Stimulated activated CD4-positive, alpha-beta T cell treated with anti-CD3 and anti-CD28 coated beads, Interleukin-2, amount 100 ng/mL, for 24 hours (primary cell): ENCODE measurements at places on chromosomes 6 and 20.

DNA sequence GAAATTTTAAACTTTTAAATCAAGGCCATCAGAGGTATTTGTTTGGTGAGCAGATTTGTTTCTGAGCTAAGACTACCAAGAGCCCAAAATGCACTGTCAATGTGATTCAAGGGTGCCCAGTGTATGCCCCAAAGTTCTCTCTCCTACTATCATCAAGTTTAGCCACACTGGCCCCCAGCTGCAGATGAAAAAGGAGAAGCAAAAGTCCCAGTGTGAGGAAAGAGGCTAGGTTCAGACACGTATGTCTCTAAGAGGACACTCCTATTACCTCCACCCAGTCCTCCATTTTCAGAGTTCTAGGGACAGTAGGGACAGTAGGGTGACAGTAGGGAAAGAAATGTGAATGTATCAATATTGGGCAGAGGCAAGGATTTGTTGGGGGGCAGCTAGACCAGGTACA lies 230.8 kb downstream of the CD83 start:
- no peak for DNase-seq

GRCh38 chr20:53621482-53622246 lies 28.0 kb upstream of the ZNF217 start:
- no peak for DNase-seq

- no peak for DNase-seq
These were observed 594.9 kb downstream of the PHF3 start for GRCh38 chr6:64230530-64230929.

DNA sequence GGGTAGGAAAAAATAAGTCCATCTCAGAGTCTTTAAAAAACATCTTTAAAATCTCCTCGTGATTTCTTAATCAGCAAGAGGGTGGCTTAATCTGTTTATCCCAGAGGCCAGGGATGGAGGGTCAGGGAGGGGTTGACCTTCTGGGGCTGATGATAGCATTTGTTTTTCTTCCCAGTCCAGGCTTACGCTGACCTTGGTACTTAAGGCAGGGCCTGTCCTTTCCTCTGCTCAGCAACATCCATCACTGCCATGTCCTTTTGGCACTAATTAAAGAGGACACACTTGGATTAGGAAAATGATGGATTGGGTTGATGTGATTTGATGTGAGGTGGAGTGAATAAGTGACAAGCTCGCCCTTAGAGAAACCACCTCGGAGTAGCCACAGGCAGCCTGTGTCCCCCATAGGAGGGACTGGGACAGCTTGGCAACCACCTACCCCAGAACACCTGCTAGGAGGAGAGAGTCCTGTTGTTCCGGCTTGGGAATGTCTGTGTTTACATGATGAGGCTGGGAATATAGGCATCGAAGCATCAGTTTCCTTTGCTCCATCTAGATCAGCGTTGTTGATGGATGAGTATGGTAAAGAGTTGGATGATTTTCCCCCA lies 44.2 kb downstream of the PHACTR3 start:
- no peak for DNase-seq

- no peak for DNase-seq
These were observed 179.3 kb downstream of the CARMIL1 start for GRCh38 chr6:25458485-25458884.

GRCh38 chr20:11371831-11372230 lies 545.9 kb upstream of the BTBD3 start:
- DNase-seq: no peak

- DNase-seq: no peak
These were observed 16.8 kb downstream of the SLC17A2 start for GRCh38 chr6:25913741-25914140.

DNA sequence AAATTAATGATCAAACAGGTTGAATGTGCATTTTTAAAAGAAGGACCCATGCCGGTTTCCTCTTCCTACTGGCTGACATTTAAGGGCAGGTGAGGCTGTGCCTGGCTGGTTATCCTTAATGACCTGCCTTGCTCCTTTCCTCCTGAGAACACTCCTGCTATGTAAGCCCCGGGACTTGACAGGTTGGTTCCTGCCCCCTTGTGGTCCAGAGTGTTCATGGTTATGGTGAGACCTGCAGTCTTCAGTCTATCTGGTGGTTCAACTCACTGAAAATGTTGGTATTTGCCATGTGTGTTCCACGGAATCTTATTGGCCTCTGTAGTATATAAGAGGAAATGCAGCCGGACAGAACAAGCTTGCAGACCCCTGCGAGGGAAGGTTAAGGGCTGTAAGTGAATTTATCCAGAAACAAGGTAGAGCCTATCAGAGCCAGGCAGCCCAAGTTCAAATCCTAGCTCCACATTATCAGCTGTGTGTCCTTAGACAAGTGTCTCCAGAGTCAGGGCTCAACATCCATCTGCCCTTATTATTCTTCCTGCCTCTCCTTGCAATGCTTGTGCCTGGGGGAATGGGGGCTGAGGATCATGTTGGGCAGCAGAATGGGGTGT lies 5.2 kb upstream of the BPIFA3 start:
- DNase-seq: peak; percentile 14
